Liver (tissue), 10 donors: ENCODE measurements at places on chromosomes 5 and 9. TPM values are rescaled to one million over a fixed set of nuclear protein-coding genes. Genes with fewer than 3 reads are reported as not detected.

DNA sequence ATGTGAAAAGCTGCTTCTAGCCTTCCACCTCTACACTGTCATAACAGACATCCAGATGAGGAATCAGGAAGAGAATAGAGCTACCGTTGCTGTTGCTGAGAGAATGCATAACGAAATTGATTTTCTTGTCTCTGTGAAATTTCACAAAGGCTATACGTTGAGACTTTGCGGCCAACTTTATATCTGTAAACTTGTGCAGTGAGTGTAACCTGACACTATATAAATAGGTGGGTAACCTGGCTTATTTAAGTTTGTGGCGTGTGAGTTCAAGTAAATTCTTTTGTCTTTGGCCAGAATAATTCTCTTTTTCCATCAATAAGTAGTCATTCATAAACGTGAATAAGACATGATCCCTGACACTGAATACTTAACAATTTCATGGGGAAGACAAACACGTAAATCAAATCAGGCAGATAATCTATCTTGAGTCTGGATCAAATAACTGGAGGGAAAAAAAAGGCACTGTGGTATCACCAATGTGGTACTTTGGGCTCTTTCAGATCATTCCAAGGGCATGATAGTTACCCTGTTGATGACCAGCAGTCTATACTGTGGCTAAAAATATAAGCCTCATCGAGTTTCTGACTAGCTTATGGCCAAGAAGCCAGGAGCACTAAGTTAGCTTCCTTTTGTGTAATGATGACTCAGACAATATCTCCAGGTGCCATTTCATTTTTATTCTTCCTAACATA lies 98.2 kb upstream of the RASA1 start:
- DNase-seq, result no peak

DNA sequence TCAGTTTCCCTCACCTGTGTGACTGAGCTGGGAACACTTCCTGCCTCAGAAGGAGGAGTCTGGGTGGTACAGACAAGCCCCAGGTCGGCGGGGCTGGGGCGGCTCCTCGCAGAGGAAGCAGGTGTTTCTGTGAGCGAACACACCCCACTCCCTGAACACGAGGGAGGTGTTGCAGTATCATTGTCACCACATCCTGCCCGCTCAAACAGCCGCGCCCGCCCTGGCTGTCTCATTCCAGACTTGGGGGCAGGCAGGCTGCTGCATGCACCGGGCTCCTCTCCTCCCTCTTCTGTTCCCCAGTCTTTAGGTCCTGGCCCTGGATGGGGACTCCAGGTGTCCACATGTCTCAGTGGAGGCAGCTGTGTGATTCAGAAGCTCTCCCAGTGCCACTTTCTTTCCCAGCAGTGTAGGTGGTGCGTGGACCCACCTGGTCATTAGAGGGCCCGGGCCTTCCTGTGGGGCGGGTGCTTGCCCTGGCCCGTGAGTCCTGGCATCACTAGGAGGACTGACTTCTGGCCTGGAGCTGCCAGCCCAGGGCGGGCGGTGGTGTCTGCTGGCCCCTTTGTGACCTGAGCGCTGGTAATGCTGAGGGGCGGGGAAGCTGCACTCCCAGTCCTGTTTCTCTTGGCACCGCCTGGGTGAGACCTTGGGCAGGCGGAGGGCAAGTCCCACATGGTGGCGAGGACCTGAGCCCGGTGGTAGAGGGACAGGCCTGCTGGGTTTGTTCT lies 18.3 kb upstream of the PHYHD1 start:
- no peak for DNase-seq

NR4A3 gene
- total RNA-seq, result 0.08 TPM

SHISAL2B gene
- not detected for total RNA-seq

DNA sequence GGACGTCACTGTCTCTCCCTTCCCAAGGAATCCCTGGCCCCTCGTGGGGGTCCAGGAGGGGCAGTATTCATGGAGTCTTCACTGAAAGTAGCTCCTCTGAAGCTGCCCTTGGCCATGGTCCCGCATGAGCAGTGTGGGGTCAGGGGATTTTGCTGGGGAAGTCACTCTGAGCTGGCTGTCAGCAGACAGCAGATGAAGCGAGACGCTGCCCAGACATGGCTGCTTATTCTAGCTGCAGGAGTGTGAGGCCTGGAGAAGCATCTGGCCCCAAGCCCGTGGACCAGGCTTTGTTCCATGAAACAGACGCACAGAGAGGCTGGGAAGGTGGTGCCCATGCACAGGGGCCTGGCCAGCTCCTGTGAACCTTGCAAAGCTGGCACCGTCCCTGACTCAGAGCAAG lies 21.5 kb upstream of the ASS1 start:
- DNase-seq, result no peak

NDUFS6 gene
- 33.4 TPM for total RNA-seq

HEXB gene
- total RNA-seq, result 67.7 TPM

LHX2 gene
- 2.5 TPM for total RNA-seq

GRCh38 chr9:91214867-91215266 lies 146.9 kb downstream of the AUH start:
- DNase-seq, result no peak

OGN gene
- 4.0 TPM for total RNA-seq

LECT2 gene
- total RNA-seq, result 72.0 TPM

DNA sequence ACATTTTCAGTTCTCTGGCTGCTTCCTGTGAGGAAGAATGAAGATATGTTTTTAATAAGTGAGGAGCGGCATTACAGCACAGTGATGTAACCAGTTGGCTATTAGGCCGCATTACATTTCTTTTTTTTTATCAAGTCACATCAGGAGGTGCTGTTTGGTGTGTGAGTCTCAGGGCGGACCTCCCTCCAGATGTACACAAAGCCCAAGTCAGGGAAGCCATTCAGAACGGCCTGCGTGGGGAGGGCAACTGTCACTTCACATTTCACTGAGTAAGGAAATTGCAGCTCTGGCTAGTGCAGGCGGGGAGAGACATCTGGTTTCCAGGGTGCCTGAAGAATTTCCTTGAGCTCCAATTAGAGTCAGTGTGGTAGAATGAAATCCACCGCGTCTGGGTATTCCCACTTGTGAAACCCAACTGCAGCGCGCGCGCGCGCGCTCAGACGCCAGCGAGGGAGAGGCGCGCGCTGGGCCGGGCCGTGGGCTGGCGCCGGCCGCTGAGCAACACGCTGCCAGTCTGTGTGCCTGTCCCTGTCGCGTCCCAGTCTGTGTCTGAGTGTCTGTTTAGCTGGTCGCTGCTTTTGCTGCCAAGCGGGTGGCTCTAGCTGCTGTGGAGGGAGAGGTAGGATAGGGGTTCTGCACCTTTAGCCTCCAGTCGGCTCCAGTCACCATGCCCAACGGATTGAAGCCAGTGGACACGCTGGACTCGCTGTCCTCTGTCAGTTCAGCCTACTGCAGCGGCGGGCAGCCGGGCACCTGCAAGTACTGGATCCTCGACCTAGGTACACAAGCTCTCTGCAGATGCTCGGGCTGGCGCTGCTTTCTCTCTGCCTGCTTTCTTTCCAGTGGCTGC lies 140.8 kb upstream of the OTULINL start:
- DNase-seq, result no peak

LHX3 gene
- not detected for total RNA-seq

LIFR gene
- 79.7 TPM for total RNA-seq

CCL19 gene
- total RNA-seq, result not detected

TMEM174 gene
- not detected for total RNA-seq

DNA sequence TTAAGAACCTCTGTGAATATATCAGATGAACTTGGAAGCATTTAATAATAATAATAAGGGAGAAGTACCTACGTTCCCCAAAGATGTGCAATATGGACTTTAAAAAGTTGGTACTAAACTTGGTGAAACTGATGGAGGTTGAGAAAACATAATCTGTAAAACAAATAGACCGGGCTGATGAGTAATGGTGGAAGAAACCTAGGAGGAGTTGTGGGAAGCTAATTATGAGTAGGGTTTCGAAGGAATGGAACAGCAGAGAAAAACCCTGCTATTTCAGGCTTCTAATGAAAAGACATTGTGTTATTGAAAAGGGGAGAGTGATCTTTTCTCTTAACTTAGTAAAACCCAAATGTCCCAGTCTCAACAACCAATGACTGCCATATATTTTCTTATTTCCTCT lies 229.3 kb downstream of the PCSK1 start:
- DNase-seq, result no peak

- no peak for DNase-seq
Measured at GRCh38 chr9:132877458-132877823, 643 bp downstream of the AK8 start.

DNA sequence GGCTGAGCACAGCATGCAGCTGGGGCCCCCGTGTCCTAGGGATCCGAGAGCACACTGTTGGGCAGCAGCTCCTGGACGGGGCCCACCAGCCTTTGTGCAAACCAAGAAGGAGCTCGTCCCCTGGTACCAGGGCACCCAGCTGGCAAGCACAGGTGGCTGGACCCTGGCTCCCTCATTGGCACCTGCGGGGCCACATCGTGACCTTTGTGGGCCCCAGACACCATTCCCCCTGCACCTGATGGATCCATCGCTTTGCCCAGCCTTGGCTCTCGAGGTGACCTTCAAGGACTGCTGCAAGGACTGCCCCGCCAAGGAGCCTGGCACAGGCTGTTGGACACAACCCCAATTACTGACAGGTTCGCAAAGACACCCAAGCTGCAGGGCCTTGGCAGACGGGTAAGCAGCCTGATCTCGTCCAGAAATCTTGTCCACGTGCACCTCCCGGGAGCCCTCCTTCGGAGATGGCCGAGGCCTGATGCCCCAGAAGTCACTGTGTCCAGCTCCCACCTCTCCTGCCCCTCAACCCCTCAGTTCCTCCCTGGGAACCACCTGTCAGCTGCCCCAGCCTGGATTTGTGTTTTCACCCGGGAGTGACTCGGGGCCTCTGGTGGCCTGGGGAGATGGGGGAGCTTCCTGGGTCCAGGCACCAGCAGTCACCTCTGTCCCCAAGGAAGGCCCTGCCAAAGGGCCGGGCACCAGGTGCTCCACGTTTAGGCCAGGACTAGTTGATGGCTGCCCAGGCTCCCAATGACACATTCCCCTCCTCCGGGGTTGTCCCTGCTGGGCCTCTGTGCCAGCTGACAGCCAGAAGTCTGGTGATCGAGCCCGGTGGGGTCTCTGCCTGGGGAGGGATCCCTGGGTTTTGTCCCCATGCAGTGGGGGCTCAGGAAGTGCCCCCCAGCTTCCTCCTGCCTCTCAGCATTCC lies 137.1 kb upstream of the PPP1R26 start:
- no peak for DNase-seq

- DNase-seq, result no peak
Measured at GRCh38 chr9:4879115-4879558, 86.4 kb downstream of the RCL1 start.

GRCh38 chr5:108415726-108416125 lies 33.8 kb upstream of the FBXL17 start:
- DNase-seq, result no peak

- no peak for DNase-seq
Measured at GRCh38 chr5:143148771-143149170, 254.7 kb downstream of the NR3C1 start.

STC2 gene
- total RNA-seq, result not detected

- no peak for DNase-seq
Measured at GRCh38 chr5:73938280-73938937, 312.4 kb downstream of the ARHGEF28 start.

GRCh38 chr9:70656281-70656680 lies 241.8 kb upstream of the KLF9 start:
- DNase-seq, result no peak
